ENCODE measurements at places on chromosomes 1 and 21.
A peak's percentile ranks its signal among the peaks of the same experiment; 100 is the strongest.

GRCh38 chr1:234906654-234907053 lies 222.0 kb downstream of the TOMM20 start:
- no peak for DNase-seq

- DNase-seq = no peak
Observed at GRCh38 chr1:155694167-155694566, 5.3 kb downstream of the DAP3 start.

DNA sequence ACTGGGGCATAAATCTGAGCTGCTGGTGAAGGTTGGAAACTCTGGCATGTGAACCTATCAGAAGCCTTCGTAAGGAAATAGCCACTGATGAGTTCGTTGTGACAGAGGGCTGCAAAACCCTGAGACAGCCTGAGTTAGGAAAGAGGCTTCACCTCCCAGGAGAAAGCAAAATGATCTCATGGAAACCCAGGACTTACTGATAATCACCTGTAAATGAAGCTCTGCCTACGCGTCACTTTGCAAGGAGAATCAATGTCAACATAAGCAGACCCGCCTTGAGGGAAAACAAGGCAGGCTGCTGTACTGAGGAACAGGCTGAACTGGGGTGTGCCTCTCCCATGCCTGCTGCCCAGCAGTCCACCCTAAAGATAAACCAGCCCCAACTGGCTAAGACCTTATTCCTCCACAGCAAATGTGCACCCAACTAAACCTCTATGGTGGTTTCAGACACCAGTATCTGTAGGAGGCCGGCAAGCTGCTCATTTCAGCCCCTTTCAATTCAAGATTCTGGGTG lies 46.8 kb upstream of the SLC44A3 start:
- no peak for DNase-seq

DNA sequence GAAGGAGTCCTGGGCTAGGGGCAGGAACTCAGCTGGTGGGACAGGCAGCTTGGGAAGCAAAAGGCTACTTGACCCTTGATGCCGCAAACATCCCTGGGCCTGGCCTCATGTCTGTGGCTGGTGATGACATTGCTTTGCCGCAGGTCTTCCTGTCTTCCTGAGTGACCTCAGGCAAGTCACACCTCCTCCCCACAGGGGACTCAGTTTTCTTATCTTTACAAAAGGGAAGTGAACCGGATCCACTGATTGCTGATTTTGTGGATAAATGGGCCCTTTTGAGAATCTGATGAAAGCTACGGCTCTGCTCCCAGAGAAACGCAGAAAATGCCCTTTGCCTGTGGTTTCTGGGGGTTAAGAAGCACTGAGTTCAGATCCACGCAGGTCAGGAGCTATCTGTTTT lies 20.7 kb downstream of the PLOD1 start:
- no peak for DNase-seq

- DNase-seq = no peak
Observed at GRCh38 chr1:160645386-160646130, 1.3 kb downstream of the SLAMF1 start.

DNA sequence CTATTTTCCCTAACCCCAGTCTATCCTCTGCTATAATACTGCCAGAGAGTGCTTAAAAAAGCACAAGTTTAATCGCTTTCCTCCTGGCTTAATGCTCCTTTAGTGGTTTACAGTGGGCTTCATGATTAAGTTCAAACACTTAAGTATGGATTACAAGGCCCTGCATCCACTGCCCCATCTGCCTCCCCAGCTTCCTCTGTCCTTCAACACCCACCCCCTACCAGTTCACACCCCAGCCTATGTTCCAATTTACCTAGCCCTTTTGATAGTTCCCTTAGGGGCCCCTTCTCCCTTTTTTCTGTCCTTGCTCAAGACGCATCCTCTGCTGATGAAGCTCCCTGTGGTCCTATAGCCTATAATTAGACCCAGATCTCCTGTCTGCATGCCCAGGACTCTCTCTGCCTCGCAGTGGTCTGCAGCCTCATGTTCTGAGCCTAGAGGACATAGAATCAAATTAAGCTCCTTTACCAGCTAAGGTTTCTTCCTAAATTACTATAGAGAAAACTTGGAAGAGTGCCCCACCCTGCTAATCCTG lies 212.5 kb downstream of the FGGY start:
- no peak for DNase-seq

DNA sequence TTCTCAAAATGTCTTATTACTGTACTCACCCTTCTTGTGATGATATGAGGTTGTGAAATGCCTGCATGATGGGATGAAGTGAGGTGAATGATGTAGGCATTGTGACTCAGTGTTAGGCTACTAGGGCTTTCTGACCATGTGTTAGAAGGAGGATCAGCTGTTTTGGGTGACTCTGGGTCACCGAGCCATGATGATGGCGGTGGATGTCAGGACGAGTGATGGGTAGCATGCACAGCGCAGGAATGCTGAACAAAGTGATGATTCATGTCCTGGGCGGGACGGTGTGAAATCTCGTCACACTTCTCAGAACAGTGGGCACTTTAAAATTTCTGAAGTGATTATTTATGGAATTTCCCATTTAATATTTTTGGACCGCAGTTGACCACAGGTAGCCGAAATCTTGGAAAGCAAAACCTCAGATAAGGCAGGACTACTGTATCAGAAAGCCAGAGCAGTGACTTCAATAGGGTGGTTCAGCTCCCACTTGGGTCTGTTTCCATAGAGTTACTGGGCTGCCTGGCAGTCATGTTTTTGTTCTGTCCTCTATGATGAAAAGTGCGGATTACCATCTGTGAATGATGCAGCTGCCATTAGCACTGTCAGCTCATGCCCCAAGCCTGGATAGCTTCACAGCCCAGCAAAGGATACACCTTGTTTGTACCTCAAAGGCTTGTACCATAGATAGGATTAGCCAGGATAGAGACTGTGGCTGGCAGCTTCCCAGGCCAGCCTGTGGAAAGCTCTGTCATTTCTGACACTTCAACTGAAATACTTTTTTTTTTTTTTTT lies 26.6 kb downstream of the IL6R start:
- peak; percentile 42 for DNase-seq

DNA sequence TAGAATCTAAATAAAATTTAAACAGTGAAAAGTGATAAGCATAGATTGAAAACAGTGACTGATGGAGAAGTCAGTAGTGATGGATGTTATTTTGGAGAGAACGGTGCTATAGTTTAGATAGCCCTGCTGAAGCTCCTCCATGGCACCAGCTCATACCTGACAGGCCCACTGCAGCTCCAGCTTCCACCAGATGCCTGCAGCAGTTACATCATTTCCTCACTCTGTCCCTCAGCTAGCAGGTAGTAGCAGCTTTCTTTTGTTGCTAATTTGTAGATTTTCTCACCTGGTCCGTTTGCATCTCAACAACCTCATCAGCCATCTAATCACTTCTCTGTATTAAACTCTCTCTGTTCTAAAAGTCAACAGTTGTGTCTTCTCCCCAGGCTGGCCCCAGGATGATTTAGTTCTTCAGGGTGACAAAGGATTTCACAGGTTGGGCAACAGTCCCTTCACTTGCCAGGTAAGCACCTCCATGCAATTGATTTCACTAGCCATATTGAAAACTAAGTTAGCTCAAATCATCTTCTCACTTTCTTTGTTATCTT lies 128.3 kb downstream of the LMX1A start:
- no peak for DNase-seq

GRCh38 chr1:30773722-30774358 lies 16.3 kb upstream of the LAPTM5 start:
- no peak for DNase-seq

GRCh38 chr1:145845144-145845513 lies 301 bp upstream of the NUDT17 start:
- DNase-seq = no peak

DNA sequence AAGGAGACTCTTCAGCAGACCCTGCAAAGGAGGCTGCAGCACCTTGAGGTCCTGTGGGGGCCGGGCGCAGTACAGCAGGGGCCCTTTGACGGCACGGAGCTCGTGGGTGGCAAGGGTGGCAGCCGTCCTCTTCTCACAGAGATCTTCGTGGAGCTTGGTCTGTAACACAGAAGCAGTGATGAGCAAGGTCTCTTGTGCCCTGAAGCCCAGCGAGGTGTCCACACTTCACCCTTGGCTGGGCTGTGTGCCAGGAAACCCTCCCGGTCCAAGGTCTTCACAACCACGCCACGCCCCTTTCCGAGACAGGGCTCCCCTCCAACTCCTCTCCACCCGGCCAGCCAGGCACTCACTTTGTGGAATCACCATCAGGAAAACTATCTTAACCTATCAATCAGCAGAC lies 11.3 kb downstream of the LRRC47 start:
- DNase-seq = no peak

- DNase-seq = no peak
Observed at GRCh38 chr1:1892079-1892762, 1.3 kb upstream of the GNB1 start.

DNA sequence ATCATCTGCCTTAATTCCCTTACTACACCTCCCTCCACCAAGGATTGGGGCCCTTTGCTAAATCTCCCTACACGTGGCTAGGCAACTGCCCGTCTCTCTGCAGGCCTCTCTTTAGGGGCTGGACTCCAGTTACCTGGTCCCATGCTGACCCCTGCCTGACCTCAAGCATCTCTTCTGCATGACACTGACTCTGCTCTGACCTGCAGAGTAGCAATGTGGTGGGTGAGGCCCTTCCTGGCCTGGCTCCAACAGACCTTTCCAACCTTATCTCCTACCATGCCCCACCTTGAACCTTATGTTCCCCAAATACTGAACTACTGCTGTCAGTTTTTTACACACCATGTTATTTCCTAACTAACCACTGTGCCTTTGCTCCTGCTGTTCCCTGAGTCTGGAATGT lies 45.9 kb upstream of the EPS15 start:
- no peak for DNase-seq

GRCh38 chr1:23867542-23867894 lies 572 bp downstream of the FUCA1 start:
- no peak for DNase-seq

GRCh38 chr1:78047631-78048030 lies 1.9 kb downstream of the GIPC2 start:
- DNase-seq = no peak

DNA sequence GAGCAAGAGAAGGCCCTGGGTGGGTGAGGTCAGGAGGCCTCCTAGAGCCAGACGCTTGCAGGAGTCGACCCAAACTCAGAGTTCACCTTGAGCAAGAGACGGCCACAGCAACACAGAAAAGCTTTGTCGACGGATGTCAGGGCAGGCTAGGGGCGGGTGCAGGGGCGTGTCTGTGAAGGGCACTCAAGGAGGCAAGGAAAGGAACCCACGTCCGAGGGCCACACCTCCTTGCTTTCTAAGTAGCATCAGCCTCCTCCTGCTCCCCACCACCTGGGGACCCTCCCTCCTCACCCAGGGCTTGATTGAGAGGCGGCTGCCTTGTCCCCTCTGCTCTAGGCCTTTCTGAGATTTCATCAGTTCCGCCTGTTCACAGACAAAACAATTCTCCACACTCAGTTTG lies 92.1 kb downstream of the OMA1 start:
- DNase-seq = no peak

DNA sequence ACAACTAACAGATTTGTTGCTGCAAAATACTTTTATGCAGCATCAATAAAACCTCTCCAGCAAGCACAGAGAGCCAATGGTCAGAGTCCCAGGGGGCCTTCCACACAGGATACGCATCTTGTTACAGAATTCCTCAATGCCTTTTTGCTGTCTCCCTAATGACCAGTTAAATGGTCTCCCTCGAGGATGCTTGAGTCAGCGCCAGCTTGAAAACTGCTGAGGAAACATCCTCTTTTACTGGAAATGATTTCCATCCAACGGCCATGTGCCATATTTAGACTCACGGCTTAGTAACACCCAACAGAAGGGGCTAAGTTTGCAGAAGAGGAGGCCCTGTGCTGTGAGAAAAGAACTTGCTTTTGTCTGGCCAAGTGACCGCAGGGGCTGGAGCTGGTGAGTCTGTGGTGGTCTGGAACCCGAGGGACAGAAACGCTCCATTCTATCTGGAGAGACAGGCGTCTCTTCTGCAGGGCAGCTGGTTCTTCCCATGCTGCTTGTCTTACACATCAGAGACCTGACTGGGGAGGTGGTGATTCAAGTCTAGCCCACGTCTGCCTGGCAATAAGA lies 496.4 kb downstream of the SETD4 start:
- DNase-seq = no peak

DNA sequence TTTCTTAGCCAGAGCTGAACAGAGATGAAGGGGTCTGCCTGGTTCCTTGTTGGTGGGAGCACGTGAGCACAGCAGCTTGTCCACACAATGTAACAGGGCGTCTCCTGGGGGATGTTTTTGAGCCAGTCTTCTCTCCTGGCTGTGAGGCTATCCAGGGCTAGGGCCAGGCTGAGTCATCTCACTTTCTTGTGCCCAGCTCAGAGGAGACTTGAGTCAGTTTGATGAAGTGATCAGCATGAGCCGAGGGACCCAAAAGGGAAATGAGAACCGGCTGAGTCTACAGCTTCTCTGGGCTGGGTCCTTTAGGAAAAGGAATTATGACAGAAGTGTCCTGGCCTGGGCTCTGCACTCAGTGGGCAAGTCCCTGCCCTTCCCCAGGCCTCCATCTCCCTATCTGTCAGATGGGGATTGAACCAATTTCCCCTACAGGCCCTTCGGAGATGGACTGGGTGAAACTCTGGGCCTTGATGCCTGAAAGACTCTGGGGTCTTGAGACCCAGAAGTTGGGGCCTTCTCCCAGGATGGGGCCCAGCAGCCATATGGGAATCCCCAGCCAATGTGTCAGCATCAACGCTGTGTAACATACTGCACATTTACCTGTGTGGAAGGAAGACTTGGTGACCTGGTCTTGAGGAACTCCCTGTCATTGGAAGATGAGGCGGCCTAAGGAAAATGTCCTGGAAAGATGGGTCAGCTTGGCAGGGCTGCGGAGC lies 36.6 kb downstream of the DMRTB1 start:
- no peak for DNase-seq

- DNase-seq = no peak
Observed at GRCh38 chr1:236471096-236471495, 52.7 kb upstream of the LGALS8 start.

DNA sequence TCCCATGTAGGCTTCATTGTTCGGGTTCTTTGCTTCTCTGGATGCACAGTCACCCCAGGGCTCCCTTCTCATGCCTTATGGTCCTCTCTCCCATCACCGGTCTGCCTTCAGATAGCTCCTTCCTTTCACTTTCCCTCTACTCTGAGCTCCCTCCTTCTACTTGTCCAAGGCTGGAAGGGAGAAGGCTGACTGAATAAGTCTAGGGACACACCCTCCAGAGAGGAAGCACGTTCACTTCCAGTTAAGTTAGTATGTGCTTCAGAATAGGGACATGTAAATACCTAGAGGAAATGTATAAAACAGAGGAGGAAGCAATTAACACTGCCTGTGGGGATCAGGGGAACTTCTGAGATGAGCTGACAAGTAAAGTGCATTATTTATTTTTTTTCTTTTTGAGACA lies 23.5 kb downstream of the CXADR start:
- no peak for DNase-seq

Data from activated CD4-positive, alpha-beta T cell treated with anti-CD3 and anti-CD28 coated beads, Interleukin-2, amount 50 U/mL, for 4 hours (primary cell).